Activated CD8-positive, alpha-beta memory T cell treated with anti-CD3 and anti-CD28 coated beads for 1 hour (primary cell): ENCODE measurements at places on chromosomes 1 and 21.

- no peak for DNase-seq
Measured at GRCh38 chr1:119327094-119327449, 41.5 kb upstream of the HAO2 start.

GRCh38 chr1:27100335-27101053 is 54.4 kb downstream of the SLC9A1 start:
- no peak for DNase-seq

GRCh38 chr1:170800265-170800664 is 135.1 kb upstream of the MROH9 start:
- no peak for DNase-seq

DNA sequence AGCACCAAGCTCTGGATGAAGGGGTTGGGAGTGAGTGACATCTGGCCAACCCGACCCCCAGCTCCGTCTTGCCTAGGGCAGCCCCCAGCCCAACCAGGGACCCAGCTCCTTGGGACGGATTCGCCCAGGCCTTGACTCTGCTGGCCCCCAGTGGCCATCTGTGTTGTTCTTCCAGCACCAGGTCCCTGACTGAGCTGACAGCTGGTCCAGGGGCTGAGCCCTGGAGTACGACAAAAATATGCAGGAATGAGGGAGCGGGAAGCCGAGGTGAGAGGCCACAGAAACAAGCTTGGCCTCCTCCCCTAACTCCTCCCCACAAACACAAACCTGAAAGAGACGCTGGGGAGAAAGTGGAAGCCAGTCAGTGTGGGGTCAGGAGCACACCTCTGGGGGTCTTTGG is 55.0 kb upstream of the PAX7 start:
- DNase-seq = peak; percentile 32

GRCh38 chr21:43937051-43937832 is 72.2 kb downstream of the AGPAT3 start:
- no peak for DNase-seq

DNA sequence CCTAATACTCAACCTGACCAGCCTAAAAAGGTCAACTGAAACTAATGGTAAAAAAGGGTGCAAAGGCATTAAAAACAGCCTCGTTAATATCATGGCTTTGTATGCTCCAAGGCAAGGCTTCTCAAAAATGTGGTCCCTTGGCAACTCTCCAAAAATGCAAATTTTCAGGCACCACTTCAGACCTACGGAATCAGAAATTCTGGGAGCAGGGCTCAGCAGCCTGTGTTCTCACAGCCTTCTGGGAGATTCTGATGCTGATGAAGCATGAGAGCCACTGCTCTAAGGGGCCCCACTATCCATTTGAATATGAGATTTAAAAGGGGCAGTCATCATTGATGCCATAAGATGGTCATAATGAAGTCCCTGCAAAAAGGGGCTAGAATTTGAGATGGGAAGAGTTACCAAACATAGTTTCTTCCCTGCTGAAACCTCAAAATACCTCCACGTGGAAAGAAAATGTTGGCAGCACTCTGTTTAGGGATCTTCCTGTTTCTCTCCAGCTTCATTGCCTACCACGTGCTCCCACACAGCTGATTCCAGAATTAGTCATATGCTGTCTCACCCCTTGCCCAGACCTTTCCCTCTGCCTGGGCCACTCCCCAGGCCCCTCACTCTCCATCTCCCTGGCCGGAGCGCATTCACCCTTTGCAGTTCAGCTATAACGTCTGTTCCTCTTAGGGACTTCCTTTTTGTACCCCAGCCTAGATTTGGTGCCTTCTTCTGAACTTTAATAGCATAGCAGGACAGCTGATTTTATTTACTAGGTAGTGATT is 46.7 kb downstream of the PHC2 start:
- DNase-seq = no peak

DNA sequence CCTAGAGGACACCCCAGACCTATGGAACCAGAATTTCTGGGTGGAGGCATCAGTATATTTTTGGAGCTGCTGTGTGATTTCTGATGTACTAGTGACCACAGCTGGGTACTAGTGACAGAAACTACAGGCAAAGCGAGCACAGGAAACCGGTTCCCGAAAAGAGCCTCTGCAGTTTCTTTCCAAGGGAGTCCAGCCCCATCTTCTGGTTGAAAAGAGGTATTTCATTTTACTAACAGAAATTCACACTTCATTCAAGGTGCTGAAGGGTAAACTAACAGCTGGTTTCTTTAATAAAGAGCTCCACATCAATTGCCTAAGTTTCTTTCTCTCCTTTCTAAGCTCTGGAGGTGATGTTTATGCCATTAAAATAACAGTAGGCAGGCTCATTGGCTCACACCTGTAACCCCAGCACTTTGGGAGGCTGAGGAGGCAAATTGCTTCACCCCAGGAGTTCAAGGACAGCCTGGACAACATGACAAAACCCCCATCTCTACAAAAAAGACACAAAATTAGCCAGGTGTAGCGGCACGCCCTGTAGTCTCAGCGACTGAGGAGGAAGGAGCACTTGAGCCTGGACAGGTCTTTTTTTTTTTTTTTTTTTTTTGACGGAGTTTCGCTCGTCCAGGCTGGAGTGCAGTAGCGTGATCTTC is 22.0 kb downstream of the THAP3 start:
- no peak for DNase-seq

GRCh38 chr1:27275696-27276095 is 41.3 kb downstream of the WDTC1 start:
- no peak for DNase-seq

DNA sequence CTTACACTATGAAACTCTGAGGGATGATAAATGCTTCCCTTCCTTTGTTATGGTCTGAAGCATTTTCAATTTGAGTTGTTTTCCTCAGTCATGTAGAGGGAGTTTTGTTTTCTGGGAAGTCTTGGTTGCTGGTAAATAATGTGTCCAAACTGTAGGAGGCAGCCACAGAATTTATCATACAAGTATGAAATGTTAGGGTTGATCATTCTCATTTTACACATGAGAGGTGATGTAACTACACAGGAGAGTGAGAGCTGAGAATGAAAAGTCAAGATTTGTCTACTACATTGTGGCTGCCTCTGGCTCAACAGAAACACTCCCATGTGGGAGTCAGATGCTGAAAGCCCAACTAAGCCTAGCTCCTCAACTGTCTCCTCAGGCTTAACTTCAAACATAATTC is 182.5 kb upstream of the SGIP1 start:
- no peak for DNase-seq
